ENCODE measurements at places on chromosomes 12 and 14.

- no peak for DNase-seq
Observed at GRCh38 chr14:104852280-104852663, 12.8 kb upstream of the CEP170B start.

DNA sequence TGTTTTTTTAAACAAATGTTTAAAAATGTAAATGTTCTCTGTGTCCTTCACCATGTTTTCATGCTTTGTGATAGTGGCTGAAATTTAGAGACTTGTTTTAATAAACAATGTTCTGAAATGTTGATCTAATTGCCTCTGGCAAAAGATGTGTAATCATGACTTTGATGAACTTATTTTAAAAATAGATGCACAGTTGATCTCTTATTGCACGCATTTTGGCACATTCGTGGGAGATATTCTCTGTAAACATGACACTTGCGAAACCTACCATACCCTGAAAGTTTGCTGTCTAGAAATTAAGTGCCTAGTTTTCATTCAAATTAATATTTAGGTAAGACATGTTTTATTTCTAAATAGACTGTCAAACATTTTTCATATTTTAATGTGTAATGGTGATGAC is 119.7 kb upstream of the DNM1L start:
- DNase-seq, result no peak

DNA sequence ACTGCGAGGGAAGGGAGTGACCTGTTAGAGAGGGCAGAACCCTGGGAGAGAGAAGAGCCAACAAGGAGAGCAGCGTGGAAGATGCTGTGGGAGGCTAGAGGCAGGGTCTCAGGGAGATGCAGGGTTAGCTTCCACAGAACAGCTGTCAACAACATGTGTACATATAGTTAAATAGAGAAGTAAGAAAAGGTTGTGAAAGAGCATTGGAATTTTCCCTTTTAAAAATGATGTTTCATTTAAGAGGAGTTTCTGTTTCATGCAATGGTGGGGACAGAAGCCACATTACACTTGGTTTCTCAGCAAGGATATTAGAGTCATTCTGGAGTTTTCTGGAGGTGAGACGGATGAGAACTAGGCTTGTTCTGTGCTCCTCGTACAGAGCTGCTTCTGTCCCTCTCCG is 23.8 kb upstream of the TBC1D30 start:
- DNase-seq, result no peak

GRCh38 chr12:130084359-130084758 is 77.9 kb upstream of the FZD10 start:
- DNase-seq, result no peak

- peak; percentile 45 for DNase-seq
Observed at GRCh38 chr12:128789356-128789929, 34.3 kb downstream of the SLC15A4 start.

DNA sequence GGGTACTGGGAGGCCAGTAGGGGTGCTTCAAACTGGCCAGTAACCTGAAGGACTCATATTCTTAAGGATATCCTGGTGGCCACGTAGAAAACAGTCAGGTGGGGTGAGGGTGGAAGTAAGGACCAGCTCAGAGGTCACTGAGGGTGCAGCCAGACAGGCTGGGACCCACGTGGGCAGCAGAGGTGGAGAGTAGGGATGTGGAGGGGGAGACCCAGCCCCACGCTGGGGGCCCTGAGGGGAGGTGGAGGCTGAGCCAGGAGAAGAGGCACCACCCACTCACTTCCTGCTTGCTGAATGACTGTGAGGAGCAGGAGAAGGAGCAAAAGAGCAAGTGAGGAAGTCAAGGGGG is 12.6 kb upstream of the SERPINA3 start:
- no peak for DNase-seq

- DNase-seq, result peak; percentile 62
Observed at GRCh38 chr12:9721394-9722092, 11.4 kb downstream of the CLECL1 start.

DNA sequence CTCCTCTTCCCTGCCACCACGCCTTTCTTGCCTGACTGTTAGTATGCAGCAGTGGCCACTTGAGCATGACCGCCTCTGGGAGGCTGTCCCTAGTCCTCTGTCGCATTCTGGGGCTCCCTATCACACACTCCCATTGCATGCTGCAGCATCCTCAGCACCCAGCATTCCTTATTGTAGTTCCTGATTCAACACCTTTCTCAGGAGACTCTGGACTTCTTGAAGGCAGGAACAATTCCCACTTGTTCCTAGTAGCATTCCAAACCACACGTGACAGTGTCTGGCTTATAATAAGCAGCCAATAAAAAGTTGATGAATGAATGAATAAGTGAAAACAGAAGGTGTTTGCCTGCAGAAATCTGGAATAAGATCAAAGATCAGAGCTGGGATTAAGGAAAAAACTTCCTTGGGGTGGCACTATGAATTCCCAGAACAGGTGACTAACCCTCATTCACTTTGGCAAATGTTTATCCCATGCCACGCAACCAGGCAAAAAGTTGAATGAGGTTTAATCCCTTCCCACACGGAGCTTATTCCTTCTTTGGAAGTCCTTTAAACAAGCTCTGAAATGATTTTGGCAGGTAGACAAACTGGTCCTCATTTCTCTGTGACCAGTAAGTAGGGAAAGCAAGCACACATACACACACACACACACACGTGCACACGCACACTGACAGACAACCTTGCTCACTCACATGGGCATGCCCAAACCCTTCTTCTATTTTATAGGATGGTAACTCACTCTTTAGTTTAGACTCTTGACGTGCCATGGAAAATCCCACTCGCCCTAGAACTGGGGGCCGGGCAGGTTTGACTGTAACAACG is 26.5 kb downstream of the NTF3 start:
- DNase-seq, result no peak

GRCh38 chr12:71639341-71639760 is 24.3 kb downstream of the ZFC3H1 start:
- DNase-seq, result no peak

DNA sequence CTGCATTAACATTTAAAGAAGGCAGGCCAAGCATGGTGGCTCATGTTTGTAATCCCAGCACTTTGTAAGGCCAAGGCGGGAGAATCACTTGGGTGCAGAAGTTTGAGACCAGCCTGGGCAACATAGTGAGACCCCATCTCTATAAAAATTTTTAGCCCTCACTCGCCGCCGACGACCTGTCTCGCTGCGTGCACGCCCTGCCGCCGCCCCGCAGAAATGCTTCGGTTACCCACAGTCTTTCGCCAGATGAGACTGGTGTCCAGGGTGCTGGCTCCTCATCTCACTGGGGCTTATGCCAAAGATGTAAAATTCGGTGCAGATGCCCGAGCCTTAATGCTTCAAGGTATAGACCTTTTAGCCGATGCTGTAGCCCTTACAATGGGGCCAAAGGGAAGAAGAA is 10.8 kb upstream of the RBMS2 start:
- no peak for DNase-seq

DNA sequence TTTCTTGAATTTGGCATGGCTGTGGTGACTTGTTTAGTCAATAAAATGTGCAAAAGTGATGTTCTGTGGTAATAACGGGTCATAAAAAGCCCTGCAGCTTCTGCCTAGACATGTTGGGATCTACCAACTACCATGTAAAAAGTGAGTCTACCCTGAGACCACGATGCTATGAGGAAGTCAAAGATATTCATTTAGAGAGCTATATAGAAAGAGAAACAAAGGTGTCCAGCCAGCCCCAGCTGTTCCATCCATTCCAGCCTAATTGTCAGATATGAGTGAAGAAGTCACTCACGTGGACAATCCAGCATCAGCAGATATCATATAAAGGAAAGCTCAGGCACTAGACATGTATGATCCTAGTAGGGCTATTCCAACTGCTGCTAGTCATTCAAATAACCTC is 117.2 kb upstream of the SSTR1 start:
- DNase-seq, result no peak

DNA sequence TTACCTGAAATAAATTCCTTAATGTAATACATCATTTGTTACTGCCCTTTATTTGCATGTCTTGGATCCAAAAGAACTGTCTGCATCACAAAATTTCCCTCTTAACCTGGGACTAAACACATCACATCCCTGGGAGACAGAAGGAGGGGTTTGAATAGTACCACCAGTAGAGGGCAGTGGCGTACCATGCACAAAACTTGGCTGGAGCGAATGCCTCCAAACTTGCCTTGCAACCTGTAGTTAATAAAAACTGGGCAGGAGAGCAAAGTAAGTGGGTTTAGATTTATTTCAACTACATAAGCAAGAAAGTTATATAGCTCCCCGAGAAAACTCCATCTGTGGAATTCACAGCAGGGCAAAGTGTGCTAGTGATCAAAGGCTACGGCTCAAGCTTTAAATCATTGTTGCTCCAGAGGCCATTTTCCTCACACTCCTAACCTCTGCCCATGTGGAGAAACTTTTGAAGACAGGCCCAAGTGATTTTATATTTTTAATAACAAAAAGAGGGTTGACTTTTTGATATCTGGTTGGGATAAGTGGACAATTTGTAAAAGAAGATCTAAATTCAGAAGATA is 1176.7 kb upstream of the SEL1L start:
- DNase-seq, result peak; percentile 29

- no peak for DNase-seq
Observed at GRCh38 chr12:5582018-5582417, 150.1 kb downstream of the NTF3 start.

- DNase-seq, result peak; percentile 94
Observed at GRCh38 chr12:2682296-2683251, 112.2 kb upstream of the FKBP4 start.

DNA sequence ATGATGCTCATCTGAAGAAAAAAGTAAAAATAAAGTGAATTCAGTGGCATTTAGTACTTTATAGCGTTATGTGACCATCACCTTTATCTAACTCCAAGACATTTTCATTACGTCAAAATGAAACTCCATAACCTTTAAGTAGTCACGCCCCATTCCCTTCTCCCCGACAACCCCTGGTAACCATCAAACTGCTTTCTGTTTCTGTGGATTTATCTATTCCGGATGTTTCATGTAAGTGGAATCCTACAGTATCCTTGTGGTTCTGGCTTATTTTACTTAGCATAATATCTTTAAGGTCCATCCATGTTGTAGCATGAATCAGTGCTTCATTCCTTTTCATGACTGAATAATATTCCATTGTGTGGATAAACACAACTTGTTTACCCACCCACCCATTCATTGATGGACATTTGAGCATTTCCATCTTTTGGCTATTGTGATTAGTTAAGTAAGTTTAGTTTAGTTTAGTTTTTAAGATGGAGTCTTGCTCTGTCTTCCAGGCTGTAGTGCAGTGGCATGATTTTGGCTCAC is 18.5 kb upstream of the MAP1LC3B2 start:
- no peak for DNase-seq

GRCh38 chr12:9064201-9064814 is 51.4 kb downstream of the A2M start:
- peak; percentile 89 for DNase-seq

DNA sequence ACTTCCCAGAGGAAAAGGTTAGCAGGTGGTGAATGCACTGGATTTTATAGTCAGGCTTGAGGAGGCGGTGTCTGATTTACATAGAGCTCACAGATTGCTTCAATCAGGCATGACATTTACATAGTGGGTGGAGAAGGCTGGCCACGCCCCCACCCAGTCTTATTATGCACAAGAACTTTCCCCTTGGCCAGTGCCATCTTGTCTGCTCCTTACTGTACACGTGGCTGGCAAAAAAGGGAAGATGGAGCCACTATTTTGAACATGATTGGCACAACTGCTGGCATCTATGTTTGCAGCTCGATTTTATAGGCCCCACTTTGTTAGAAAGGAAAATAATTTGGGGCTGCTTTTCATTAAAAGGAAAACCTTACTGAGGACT is 10.9 kb upstream of the LGMN start:
- DNase-seq, result peak; percentile 36

GRCh38 chr14:64515053-64515452 is 10.5 kb downstream of the ZBTB1 start:
- DNase-seq, result no peak

- no peak for DNase-seq
Observed at GRCh38 chr12:79274501-79275064, 410.0 kb downstream of the SYT1 start.

DNA sequence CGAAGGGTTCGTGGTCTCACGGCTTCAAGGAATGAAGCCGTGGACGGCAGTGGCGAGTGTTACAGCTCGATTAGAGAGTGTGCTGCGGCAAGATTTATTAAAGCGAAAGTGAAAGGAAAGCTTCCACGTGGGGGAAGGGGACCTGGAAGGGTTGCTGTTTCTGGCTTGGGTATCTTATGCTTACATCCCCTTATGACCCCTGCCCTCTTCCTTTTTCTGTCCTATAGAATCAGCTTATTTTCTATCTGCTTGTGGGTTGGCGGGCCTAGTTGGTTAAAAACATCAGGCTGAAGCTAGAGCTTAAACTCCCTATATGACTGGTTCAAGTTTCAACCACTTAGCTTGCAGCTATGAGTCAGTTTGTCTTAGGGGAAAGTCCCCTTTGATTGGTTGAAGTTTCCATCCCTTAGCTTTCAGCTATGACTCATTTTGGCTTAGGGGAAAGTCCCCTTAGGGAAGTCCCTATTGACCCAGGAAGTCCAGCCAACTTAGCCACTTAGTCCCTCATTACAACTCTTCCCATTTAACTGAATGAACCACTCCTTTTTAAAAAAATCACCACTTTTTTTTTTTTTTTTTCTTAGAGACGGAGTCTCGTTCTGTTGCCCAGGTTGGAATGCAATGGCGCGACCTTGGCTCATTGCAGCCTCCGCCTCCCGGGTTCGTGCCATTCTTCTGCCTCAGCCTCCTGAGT is 1494.7 kb upstream of the TMEM132C start:
- no peak for DNase-seq

All from common myeloid progenitor, CD34-positive (primary cell).